ENCODE measurements at places on chromosomes 1 and 21. TPM values are rescaled to one million over a fixed set of nuclear protein-coding genes. Genes with fewer than 3 reads are reported as not detected.

DNA sequence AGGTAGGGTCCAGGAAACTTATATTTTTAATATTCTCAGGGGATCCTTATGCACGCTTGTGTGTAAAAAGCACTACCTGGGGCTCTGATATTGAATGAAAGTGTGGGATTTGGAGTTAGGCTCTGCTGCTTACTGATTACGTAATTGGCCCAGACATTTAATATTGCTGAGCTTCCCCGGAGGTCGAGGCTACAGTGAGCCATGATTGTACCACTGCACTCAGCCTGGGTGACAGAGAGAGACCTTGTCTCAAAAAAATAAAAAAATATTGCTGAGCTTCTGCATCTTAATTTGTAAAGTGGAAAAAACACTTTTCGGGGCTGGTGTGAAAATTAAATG lies 62.2 kb upstream of the KIF26B start:
- ATAC-seq: no peak

The SFN gene
- total RNA-seq: 2,315 TPM

GRCh38 chr1:203089001-203089650 lies 3.3 kb upstream of the MYOG start:
- peak; percentile 30 for ATAC-seq

- no peak for ATAC-seq
These were observed 585 bp upstream of the AHCTF1 start for GRCh38 chr1:246932366-246932700.

DNA sequence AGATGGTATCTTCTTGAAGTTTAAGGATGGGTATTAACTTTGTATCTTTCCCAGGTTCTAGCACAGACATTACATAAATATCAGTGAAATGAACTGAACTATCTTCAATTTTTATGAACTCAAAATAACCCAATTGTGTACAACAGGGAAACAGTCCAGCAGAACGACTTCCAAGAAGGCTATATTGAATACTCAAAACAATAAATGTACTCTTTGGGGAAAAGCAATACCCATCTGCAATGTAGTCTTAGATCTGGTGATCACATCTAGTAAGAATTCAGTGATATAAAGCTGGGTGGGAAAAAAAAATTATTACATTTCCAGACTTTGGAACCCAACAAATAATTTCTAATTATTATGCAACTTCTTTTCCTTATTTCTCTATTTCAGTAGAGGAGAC lies 33.1 kb upstream of the GORAB start:
- ATAC-seq: no peak

The TMPRSS15 gene
- not detected for total RNA-seq

- ATAC-seq: no peak
These were observed 575.7 kb upstream of the ZP4 start for GRCh38 chr1:238466459-238466858.

DNA sequence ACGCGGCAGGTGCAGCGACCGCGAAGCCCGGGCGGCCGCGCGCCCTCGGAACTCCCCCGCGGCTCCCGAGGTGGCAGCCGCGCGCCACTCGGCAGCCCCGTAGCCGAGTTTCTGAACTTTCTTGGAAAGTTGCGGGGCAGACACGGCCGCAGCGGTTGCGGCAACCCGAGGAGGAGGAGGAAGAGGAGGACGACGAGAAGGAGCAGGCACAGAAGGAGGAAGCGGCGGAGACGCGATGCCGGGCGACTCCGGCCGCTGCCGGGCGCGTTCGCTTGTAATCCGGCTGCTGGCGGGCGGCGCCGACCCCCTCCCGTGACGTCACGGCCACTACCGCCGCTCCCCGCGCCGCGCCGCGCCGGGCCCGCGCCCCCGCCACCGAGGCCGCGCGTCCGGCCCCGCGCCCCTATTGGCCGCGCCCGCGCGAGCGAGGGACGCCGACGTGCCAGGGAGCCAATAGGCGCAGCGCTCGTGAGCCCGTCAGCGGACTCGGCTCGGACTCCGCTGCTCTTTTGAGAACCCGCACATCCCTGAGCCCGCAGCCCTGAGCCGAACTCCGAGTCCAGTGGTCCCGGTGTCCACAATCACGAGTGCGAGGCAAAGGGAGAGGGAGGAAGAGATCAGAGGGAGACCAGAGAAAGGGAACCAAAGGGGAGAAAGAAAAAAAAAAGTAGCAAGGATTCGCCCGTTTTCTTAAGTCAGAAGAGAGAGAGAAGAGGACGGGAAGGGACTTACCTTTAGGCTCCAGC lies 736 bp upstream of the BARHL2 start:
- no peak for ATAC-seq

- ATAC-seq: no peak
These were observed 197.1 kb downstream of the KAZN start for GRCh38 chr1:14795589-14795988.

DNA sequence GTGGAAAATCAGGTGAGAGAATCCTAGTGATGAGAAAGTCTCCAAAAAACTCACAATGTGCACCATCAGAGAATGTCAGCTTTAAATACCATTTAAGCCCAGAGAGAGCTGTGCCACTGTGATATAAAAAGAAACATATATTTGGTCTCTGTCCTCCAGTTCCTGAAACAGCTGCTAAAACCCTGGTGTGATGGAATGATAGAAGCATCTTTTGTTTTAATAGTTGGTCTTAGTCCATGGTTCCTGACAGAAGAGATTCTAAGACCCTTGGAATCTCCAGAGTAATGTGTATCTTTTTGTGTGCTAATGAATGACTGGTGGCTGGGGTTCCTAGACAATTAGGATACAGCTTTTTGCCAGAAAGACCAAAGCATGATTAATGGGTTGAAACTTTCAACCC lies 302.8 kb upstream of the B3GALT2 start:
- no peak for ATAC-seq

DNA sequence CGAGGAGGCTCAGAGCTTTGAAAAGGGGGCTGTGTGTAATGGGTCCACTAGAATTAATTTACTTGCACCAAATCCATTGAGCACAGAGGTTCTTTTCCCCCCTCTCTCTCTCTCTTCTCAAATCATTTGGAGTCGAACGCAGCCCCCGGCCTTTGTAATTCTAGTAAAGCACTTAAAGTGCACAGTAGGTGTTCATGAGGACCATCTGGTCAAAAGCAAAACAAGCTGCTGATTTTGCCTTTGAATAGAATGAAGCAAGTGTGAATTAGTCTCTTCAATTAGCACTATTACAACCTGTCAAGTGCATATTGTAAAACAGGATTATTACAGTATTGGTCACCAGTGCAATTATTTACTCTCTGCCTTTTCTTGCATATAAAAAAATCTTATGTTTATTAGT lies 259.9 kb downstream of the FAF1 start:
- no peak for ATAC-seq

DNA sequence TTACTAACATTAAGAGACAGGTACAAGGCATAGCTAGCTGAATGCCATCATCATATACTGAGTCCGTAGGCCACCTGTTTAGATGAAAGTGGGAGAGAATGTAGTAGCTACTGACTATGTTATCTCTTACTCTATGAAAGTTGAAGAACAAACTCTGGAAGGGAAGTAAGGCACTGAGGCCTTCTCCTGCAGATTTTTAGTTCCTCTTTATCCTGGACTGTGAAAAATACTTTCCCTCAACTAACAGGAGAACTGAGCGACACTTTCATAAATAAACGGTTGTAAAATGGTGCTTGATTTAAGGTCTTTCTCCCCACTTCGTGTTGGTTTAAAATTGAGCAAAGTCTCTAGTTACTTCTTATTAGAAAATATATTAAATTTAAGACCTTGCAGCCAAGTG lies 101.9 kb downstream of the FNBP1L start:
- ATAC-seq: no peak

DNA sequence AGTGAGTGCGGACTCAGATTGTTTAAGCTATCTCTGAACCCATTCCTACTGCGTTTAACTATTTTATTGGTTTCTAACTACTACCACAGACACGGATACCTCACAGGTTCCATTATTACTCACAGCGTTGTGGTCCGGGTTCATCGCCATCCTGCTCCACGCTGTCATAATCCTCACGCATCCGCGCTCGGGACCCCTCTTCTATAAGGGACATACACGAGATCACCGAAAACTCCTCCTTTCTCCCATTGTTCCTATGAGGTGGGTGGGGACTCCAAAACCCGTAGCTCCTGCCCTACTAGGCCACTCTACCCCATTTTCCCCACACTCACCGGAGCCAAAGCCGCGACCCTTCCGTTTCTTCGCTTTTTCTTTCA lies 610 bp downstream of the RBM8A start:
- peak; percentile 27 for ATAC-seq

The NCF2 gene
- total RNA-seq: 8.3 TPM

The GCLM gene
- total RNA-seq: 11.6 TPM

The TDRD5 gene
- not detected for total RNA-seq

DNA sequence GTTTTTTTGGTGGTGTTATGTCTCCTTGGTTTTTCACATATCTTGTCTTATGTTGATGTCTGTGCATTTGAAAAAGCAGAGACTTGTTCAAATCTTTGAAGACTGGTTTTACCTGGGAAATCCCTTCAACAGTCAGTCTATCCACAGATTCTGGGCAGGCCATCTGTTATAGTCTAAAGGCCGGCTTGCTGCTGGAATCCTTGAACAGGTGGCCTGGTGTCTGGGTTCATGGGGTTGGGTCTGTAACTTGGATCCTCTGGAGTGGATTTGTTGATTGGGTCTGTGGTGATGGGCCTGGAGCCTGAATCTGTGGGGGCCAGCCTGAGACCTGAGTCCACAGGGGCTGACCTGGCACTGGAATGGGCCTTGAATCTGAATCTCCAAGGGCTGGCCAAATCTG lies 12.2 kb downstream of the LORICRIN start:
- ATAC-seq: no peak

The SAMSN1 gene
- 2.2 TPM for total RNA-seq

DNA sequence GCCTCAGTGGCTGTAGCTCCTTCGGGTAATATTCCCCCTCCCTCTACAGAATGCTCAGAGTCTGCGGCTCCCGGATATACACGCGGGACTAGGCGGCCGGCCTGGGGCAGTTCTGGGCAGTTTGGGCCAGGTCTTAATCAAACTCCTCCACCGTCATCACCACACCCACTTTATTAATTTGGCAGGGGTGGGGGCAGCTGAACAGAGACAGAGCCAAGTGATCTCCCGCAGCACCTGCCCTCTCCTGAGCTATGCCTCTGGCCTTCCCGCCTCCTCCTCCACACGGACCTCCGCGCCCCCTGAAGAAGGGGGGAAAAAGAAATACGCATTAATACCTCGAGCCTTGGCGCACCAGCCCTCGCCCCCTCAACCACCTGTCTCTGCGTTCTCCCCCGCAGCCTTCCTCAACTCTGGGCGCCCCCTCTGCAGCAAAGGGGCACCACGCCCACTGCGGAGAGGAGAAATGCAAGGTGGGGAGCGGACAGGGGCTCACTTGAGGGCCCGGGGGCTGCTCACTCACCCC lies 42.6 kb downstream of the CD34 start:
- peak; percentile 77 for ATAC-seq

The RGS1 gene
- 1.7 TPM for total RNA-seq

- no peak for ATAC-seq
These were observed 5.6 kb upstream of the DEGS1 start for GRCh38 chr1:224177356-224177999.

The AMPD1 gene
- not detected for total RNA-seq

- peak; percentile 2 for ATAC-seq
These were observed 1.2 kb upstream of the INAVA start for GRCh38 chr1:200893411-200893901.

- ATAC-seq: no peak
These were observed 470 bp upstream of the NAXE start for GRCh38 chr1:156591181-156591431.

DNA sequence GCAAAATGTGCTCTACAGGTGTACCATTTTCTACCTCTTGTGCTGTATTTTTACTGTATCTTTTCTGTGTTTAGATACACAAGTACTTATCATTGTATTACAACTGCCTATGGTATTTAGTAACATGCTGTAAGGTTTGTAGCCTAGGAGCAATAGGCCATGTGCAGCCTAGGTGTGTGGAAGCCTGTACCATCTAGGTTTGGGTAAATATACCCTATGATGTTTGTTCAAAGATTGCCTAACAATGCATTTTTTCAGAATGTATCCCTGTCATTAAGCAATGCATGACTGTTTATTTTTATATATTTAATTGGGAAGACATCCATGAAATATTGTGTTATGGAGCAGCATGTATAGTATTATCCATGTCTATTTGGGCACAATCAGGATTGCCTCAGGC lies 11.0 kb downstream of the ETV3L start:
- no peak for ATAC-seq

The ZMYND12 gene
- 0.56 TPM for total RNA-seq

The OR10J5 gene
- total RNA-seq: not detected

The S100A7A gene
- total RNA-seq: 24.6 TPM

- ATAC-seq: no peak
These were observed 385.1 kb downstream of the NTNG1 start for GRCh38 chr1:107525961-107526360.

DNA sequence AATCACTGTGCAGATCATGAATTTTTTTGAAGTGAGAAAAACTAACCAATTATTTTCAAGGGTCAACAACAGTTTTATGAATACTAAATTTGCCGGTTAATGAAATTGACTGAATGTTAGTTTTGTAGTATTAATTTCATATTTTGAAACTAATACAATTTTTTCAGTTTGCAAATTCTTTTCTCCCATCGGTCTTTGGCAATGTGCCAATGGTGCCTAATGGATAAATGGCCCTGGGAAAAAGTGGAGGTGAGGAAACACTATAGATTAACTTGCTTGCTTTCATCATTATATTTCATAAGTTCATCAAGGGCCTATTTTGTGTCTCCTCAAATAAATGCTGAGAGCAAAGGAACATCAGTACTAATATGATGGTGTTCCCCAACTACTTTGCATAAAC lies 4.1 kb downstream of the C1orf141 start:
- ATAC-seq: no peak

- ATAC-seq: peak; percentile 89
These were observed 25.5 kb downstream of the IFNGR2 start for GRCh38 chr21:33428669-33429068.
